ENCODE measurements at places on chromosomes 16 and 17.

DNA sequence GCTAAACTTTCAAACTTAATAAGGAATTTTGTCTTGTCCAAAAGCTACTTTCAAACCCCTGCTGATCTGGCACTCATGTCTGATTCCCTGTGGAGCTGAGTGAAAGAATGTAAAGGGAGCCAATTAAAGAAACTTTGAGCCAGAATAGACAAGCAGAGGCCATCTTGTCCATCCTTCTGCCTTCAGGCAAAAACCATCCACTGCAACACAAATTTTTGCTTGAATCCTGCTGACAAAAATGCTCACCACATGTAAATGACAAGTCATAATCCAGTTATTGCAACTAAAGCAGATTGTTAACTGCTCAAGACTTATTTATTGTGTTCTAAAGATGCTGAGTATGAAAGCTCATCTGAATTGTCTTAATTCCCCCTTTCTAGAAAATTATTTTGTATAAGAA, 124.0 kb upstream of the HLF start:
- DNase-seq, result no peak

DNA sequence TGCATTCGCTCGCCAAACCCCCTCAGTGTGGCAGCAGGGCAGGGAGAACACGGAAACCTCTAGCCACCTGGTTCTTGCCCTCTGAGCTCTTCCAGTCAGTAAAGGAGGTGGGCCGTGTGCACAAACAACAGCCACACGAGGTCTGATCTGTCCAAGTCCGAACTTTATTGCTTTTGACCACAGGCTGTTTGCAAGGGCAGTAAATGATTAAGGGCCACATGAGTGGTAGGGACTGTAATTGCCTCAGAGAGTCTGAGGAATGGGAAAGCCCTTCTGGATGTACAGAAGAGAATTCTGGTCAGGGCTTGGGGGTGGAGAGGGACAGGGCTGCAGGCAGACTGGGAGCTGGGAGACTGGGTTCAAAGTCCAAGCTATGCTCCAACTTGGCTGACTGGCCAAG, 75.7 kb upstream of the LHX1 start:
- no peak for DNase-seq

DNA sequence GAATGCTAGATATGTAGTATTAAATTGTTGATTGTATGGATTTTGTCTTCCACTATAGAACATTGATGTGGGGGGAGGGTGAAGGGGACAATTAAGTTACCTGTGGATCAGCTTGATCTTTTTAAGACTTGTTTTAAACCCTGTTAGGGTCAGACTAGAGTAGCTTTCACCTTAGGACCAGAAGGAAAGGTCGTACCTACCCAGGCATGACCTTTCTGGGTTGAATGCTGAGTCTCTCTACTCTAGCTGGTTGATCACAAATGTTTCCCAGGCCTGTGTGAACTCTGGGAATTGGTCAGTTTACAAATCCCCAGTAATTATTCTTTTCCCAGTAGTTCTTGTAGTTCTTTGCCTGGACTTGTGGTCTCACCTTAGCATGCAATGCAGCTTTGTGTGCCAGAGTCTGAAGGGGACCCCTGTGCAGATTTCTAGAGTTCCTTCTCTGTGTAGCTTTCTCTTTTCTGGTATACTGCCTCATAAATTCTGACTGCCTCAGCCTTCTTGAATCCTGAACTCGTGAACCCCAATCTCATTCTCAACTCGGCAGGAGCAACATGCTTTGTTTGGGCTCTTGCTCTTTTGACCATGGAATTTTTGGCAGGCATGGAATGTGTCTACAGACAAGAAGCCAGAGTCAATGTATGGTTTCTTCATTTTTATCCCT, 54.1 kb downstream of the VMP1 start:
- DNase-seq, result no peak

DNA sequence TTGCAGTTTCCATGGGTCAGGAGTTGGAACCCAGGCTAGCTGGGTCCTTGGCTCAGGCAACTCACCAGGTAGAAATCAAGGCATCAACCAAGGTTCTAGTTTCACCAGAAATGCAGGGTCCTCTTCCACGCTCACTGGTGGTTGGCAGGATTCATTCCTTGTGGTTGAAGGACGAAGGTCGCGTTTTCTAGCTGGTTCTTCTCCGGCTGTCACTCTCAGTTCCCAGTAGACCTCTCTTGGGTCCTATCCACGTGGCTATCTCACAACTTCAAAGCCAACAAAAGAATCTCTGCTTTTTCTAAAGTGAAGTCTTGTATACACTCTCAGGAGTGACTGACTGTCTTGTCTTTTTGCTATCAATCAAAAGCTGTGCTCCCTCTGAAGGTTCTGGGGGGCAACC, 146.3 kb upstream of the NOL11 start:
- no peak for DNase-seq

GRCh38 chr16:56732366-56732765, 2.4 kb downstream of the NUP93 start:
- no peak for DNase-seq

DNA sequence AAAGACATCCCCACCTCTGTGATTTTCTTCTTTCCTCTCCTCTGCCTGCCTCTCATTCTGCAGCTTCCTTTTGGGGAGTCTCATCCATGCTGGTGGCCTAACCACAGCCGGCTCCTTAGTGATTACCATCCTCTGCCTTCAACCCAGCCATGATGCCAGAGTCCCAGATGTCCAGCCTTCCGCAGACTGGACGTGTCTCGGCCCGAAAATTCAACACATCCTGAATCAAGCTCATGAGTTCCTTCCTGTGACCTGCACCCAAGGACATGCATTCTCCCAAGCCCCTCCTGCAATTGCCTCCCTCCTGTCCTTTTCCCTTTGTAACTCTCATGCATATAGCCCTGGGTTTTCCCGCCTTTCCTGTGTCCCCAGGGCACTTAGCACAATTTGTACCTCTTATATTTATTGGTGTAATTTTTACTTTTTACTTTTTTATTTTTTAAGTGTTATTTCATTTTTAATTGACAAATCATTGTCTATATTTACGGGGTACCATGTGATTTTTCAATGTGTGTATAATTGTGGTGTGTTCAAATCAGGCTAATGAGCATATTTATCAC, 1.2 kb upstream of the SLC13A5 start:
- no peak for DNase-seq

- no peak for DNase-seq
These were observed 16.1 kb upstream of the HOXB9 start for GRCh38 chr17:48642059-48642842.

DNA sequence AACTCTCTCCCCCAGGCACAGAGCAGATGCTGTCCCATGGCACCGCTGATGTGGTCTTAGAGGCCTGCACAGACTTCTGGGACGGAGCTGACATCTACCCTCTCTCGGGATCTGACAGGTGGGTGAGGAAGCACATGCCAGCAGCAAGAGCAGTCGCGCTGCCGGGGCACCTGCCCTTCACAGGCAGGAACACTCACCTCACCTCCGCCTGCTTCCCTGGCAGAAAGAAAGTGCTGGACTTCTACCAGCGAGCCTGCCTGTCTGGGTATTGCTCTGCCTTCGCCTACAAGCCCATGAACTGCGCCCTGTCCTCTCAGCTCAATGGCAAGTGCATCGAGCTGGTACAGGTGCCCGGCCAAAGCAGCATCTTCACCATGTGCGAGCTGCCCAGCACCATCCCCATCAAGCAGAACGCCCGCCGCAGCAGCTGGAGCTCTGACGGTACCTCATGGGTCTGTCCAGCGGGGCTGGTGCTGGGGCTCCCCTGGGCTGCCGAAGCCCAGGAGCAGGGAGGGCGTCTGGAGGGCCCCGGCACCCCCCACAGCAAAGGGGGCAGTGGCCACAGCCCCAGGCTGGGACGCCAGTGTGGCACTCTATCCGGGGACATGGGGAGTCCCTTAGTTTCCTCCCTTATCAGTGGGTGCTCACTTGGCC, 21.7 kb downstream of the CASKIN2 start:
- no peak for DNase-seq

GRCh38 chr17:66995944-66996343, 31.4 kb downstream of the CACNG4 start:
- no peak for DNase-seq

DNA sequence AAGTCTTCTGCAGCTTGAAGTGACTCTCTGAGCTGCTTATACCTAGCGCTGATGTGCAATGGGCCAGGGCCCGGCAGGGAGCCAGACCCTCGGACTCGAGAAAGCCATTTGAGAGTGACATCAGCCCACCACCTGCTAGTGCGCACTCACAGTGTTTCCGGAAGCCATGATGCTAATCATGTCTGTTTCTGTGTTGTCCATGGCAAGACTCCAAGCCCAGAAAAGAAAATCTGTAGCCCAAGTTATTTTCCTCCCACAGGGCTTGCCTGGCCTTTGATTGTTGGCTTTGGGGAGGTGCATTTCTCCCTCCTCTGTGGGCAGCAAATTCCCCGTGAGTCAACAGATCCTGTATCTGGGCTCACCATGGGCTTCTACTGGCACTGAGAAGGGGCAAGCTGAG, 1.8 kb upstream of the CDRT4 start:
- DNase-seq, result no peak

GRCh38 chr16:67917852-67918236, 13.8 kb downstream of the CTRL start:
- no peak for DNase-seq

DNA sequence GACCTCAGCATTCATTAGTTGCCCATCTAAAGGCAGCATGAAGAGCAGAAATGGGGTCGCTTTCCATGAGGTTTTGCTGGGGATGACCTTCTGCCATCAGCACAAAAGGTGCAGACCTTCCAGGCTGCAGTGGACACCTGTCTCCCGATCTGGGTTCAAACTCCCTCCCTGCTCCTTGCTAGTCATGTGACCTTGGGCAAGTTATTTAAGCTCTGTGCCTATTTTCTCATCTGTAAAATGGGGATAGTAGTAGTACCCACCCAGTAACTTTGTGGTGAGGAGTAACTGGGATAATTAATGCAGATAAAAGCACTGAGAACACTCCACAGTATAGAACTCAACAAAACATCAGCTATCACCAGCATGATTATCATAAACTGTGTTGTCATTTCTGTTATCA, 21.4 kb upstream of the COQ7 start:
- no peak for DNase-seq

DNA sequence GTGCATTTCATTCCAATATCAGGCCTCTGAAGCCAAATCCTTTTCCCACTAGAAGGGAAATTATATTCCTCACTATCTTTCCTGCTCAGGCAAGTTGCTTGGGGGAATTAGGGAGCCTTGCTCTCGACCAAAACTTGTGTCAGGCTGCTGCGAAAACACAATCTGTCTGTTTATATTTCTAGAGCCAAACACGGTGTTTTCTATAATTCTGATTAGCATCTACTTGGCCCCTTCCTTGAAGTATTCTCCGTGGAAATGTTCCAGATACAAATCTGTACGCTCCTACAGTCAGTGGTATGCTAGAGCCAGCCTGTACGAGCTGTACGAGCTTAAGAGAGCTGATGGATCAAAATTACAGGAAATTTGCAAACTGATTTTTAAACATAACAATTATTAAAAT, 299.3 kb upstream of the SALL1 start:
- DNase-seq, result no peak

DNA sequence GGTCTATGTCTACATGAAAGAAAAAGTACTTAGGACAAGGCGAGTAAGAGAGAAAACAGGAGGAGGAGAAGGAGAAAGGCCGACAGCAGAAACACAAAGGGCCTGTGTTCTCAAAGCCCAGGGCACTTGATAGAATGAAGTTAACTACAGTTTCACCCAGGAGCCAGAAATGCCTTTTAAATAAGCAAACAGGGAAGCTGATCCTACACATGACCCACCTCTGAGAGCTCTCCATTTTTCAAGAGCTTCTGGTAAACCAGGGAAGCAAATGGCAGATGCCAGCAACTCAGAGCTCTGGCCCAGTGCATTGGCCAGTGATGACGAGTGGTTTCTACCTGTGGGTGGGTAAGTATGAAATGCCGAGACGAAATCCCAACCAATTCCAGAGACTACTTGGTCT, 163.4 kb downstream of the ZFHX3 start:
- DNase-seq, result no peak

DNA sequence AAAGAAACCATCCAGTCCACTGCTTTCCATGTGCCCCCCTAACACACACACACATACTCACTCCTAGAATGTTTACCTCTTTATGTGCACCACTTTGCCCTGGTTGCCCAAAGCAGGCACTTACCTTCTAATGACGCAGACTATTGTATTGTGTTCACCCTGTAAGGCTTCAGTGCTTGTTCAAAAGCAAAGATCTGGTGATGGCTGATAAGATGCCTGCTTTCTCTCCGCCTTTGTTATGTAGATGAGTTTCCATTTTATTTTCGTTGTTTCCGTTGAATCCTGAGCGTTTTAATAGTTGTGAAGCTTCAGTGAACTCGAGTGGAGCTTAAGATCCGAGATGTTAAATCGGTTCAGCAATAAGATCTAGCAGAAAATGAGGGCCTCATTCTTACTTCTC, 452.7 kb downstream of the TMEM114 start:
- no peak for DNase-seq

GRCh38 chr16:22400900-22401299, 26.5 kb upstream of the CDR2 start:
- DNase-seq, result no peak

DNA sequence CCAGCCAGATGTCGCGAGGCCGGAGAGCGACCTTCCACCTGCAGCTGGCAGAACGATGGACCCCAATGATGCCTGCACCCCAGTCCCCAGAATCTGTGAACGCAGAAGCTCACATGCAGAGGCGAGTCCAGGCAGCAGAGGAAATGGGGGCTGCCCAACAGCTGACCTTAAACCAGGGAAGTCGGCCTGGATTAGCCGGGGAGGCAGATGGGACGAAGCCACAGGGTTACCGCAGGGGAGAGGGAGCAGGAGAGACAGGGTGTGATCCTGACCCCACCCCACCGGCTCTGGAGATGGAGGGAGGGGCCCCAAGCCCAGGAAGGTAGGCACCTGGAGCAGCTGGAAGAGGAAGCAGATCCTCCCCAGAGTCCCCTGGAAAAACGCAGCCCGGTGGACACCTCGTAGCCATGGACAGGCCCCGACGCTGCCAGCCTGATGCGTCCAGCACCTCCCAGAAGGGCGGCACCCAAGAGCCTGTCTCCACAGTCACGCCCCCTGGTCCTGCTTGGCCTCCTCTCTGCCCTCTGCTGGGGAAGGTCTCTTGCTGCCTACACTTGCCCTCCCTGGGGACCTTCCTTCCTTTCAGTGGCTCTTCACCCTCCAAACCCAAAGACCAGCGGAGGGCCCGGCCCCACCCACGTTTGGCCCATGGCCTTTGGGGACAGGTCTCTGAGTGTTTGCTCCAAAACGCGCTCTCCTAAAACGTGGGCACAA, 37.3 kb downstream of the PIEZO1 start:
- no peak for DNase-seq

GRCh38 chr17:27907976-27908558, 14.9 kb upstream of the LYRM9 start:
- no peak for DNase-seq

All from esophagus squamous epithelium (tissue), 5 donors.